ENCODE measurements at places on chromosomes 6 and 20. TPM values are rescaled to one million over a fixed set of nuclear protein-coding genes. Genes with fewer than 3 reads are reported as not detected.

SLC17A1 gene
- not detected for total RNA-seq

- DNase-seq = no peak
These were observed 19.8 kb downstream of the TAB2 start for GRCh38 chr6:149337320-149337719.

GRCh38 chr6:109073344-109074132 lies 21.1 kb downstream of the SESN1 start:
- no peak for DNase-seq

NKX2-4 gene
- total RNA-seq = not detected

DNA sequence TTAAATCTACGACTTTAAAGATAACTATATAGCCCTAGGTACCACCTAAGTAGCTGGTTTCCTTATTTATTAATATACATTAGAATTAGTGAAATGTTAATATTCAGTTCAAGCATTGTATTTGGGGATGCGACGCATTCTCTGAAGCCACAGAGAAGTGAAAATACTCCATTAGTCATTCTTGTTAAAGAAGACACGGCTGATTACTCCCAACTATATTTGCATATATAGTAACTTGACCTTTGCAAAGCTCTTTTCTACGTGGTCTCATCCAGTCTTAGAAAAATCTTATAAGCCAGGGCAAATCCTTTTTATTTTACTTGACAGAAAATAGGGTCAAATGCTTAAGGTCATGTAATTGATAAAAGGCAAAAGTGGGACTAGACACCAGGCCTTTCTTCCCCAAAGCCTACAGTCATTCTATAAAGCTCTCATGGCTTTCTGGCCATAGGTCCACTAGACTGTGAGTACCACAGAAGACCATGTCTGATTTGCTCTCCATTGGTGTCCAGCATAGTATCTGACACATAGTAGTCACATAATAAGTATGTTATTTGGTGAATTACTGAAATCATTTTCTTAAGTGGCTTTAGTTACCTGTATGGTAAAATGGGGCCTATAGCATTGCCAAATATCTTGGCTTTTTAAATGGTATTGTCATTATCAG lies 11.3 kb downstream of the ZHX3 start:
- no peak for DNase-seq

- DNase-seq = no peak
These were observed 3.5 kb downstream of the FKBP1C start for GRCh38 chr6:63214816-63215215.

COL12A1 gene
- total RNA-seq = 23.2 TPM

CHRNA4 gene
- total RNA-seq = 0.06 TPM

DNA sequence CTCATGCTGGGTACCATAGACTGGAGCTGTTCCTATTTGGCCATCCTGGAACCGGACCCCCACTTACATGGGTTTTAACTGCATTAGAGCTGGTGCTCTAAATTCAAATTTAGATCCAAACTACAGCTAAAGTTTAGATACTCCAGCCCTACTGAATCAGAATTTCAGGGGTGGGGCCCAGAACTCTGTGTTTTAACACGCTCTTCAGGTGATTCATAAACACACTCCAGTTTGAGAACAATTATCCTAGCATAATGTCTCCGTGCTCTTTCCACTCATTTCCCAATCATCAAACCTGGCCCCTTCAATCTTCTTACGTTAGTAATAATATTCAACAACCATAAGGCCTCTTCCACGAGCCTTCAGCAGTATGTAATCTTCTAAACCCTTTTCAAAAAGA lies 15.3 kb downstream of the TRPC4AP start:
- DNase-seq = no peak

ZC3H12D gene
- 1.6 TPM for total RNA-seq

DNA sequence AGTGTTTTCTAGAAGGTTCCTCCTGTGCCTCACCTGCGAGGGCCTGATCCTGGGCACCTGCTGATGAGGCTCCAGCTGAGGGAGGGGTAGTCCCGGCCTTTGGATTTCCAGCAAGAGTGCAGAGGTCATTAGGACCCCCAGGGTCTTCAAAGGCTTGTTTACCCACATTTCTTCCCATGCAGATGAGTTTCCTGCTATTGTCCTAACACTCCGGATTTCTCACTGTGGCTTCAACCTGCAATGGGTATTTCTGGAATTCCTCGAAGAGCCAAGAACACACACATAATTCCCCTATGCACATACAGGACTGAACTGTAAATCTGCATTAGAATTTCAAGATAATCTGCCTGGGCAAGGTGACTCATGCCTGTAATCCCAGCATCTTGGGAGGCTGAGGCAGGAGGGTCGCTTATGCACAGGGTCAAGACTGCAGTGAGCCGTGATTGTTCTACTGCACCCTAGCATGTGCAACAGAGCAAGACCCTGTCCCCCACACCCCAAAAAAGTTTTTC lies 53.9 kb downstream of the ADNP start:
- DNase-seq = no peak
